ENCODE measurements at places on chromosomes 1 and 21.
A peak's percentile ranks its signal among the peaks of the same experiment; 100 is the strongest.

- DNase-seq = no peak
Observed at GRCh38 chr1:155166051-155166470, 7.0 kb downstream of the KRTCAP2 start.

- DNase-seq = no peak
Observed at GRCh38 chr1:245437369-245438062, 282.7 kb downstream of the KIF26B start.

GRCh38 chr21:36260030-36260787 is 59.8 kb upstream of the MORC3 start:
- peak; percentile 85 for DNase-seq

DNA sequence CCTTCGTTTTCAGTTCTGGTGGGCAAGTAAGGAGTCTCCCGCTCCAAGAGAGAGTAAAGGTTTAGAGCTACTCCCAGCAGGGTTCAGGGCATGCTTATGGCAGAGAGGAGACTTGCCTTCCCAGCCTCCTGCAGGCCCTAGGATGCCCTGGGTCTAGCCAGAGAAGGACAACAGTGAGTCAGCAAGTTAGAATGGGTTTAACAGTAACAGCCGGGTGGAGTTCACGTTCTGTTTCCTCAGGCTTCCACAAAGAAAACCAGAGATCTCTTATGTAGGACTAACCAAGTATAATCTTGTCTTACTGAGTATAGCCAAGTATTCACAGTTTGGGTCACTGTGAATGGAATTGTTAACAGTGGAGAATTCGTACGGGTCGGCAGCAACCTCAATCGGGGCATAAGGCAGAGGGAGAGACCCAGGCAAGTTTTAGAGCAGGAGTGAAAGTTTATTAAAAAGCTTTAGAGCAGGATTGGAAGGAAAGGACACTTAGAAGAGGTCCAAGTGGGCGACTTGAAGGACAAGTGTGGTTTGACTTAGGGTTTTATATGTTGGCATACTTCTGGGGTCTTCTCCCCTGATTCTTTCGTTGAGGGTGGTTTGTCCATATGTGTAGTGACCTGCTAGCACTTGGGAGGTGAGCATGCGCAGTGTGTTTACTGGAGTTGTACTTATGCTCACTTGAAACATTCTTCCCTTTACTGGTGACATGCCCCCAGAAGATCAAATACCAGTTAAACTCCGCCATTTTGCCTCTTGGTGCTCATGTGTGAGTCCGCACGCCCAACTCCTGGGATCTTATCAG is 4.5 kb downstream of the OVAAL start:
- no peak for DNase-seq

- peak; percentile 26 for DNase-seq
Observed at GRCh38 chr1:222583079-222583478, 6.7 kb downstream of the TAF1A start.

DNA sequence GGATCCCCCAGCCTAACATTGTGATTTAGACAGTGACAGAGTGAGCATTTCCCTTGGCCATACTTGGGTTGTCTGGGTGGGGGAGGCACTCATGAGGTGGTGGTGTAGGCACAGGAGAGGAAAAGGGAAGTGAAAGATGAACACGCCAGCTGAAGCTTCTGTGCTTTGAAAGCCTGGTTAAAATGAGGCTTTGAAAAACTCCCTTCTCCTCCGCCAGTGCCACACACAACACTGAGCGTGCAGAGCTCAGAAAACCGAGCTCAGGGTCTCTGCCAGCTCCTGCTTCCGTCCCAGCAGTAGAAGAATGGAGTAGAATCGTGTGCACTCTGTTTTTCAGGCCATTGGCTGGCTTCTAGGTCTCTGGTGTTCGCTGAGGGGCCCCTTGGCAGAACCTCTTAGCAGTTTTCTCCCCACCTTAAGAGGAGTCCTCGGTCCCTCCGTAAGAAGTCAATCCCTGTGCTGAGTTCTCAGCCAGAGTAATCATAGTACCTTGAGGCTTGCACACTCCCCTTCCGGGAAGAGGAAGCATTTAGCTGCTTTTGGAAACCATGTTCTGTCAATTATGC is 12.9 kb downstream of the PLEKHM2 start:
- peak; percentile 93 for DNase-seq

DNA sequence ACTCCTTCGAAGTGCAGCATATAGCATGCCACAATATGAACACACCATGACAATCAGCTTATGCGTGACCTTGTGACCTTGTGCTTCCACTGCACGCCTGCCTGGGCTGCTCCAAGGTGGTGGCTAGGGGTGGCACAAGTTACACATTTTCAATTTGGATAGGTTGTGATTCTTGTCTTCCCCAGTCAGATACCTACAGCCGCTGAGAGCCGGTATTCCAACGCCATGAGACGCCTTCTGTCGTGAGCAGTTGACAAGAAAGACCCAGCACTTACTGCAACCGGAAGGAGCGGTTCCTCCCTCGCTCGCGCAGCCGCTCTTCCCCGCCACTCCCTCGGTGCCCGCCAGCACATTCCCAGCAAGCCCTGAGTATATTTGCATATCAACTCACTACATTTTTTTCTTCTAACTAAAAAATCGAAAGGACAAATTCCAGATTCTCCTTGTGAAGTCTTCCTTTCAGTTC is 359 bp upstream of the RNU11 start:
- peak; percentile 98 for DNase-seq

GRCh38 chr21:42317341-42317741 is 2.1 kb upstream of the TFF3 start:
- no peak for DNase-seq

DNA sequence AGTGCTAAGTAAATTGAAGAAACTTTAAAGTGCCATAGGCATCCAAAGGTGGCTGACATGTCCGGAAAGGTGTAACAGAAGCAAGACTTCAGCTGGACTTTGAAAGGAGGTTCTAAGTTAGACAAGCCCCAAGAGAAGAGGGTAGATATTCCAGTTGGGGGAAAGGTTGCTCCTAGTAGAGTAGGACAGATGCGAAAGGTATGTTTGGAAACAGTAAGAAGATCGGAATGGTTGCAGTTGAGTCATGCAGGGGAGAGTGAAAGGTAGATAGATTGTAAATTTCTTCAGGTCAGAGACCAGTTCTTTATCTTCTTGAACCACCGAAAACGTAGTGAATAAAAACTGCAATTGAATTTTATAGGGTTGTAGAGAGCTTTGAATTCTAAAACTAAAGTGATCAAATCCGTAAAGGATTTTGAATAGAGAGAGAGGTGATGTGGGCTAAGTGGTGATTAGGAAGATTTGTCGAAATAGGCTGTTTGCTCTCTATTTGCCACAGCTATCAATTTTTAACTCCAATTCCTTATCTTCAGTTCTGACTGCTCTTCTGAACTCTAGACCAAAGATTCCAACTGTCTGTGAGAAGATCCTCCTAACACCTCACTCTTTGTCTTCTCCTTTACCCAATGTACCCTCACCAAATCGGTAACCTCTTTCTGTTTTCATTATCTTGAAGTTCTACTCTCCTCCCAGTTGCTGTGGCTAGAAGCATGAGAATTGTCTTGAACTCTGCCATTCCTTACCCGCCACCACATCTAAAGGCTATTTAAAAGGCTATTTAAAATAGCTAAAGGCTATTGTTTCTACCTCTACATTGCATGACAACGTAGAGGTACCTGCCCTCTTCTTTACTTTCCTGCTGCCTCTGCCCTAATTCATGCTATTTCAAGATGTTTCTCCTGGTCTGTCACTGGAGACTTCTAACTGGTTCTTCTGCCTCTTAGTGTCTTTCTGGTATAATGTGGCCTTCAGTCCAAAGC is 16.7 kb downstream of the MACF1 start:
- DNase-seq = no peak

DNA sequence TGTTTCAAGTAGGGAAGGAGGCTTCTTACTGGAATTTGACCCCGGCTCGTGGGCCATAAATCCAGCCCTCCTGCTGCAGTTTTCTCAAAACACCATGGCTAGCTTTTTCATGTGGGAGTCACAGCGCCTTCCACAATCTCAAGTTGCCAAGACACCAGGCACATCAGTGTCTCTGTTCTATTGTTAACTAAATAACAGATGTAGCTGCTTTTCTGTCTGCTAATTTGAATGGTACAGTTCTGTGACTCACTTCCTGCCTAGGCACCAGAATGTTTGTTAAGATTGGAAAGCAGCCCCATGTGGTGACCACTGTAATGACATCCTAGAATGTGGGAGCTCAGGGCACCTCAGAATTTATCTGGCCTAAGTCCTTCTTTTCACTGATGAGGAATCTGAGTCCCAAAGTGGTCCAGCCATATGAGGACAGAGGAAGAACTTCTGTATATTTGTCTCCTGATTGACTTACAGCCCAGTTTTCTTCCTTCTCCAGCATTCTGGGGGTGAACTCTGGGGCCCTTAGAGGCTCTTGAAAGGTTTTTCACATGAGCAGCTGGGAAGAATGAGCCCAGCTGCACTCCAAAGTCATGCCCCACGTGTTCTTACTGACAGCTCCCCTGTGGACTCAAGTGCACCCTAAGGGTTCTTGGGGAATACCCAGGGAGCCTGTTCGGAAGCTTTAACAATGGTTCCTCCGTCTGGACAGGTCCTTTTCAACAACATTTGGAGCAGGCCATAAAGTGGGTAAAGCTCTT is 27.5 kb downstream of the TRIM45 start:
- peak; percentile 15 for DNase-seq

- peak; percentile 77 for DNase-seq
Observed at GRCh38 chr1:46244656-46245371, 2.7 kb upstream of the RAD54L start.

- no peak for DNase-seq
Observed at GRCh38 chr1:14820295-14821085, 222.0 kb downstream of the KAZN start.

GRCh38 chr1:938711-939489 is 15.2 kb downstream of the SAMD11 start:
- no peak for DNase-seq

DNA sequence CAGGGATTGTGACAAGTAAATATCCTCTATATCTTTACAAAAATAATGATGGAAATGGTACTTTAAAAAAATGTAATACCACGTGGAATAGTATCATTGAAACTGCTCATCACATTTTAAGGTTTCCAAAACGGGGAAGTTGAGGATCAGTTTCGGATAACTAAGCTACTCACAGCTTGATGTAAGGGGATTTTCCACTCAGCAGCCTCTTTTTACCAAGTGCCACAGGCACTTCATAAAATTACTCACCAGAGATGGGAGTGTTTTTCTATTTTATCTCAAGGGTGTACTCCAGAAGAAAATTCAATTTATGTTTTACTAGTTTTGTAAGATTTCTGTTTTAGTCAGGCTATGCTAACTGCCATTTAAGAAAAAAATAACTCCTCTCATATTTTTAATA is 91.7 kb downstream of the TPR start:
- no peak for DNase-seq

DNA sequence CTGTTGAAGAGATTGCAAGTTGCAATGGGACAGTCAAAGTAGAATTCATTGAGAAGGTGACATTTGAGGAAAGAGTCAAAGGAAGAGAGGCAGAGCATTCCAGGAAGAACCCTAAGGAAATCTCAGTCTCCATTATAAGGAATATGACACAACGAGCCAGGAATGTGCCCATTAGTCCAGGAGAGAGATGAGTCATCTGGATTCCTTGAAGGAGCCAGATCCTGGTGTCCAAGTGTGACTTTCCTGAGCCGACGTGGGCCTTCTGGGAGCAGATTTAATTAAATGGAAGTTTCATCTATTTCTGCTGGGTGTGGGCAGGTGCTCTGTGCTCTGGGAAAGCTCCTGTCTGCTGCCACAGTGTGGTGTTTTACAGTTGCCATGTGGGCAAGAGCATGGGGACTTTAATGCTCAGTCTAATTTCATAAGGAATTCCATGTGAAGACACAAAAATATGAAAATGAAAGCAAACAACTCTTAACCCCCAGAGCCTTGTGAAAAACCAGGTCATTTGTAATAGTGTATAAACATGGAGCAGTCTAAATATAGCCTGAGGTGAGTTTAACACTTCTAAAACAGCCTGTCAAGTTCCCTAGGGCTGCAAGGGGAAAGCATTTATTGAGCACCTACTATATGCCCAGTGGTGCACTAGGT is 111.4 kb upstream of the ARTN start:
- no peak for DNase-seq

- DNase-seq = no peak
Observed at GRCh38 chr1:215188302-215188950, 105.9 kb downstream of the KCNK2 start.

- no peak for DNase-seq
Observed at GRCh38 chr21:29671728-29672127, 268.1 kb downstream of the GRIK1 start.

DNA sequence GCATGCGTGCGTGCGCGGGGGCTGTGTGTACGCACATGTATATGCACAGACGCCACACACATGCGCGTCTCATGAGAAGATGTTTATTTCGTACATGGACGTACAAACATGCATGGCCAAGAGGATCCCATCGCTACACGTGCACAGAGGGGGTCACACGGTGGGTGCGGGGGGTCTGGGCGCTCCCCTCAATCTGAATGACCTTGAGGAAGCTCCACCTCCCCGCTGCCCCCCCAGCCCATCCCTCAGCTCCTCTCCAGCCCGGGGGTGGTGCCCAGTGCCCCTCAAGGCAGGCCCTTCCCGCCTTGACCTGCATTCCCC is 1.5 kb downstream of the TMEM240 start:
- DNase-seq = no peak
